ENCODE measurements at places on chromosomes 2 and 18.
A peak's percentile ranks its signal among the peaks of the same experiment; 100 is the strongest.

GRCh38 chr2:144596073-144596871 is 76.4 kb upstream of the ZEB2 start:
- H3K36me3 ChIP-seq: no peaks in the 10 kb centered on the region
- no peak overlapping the region for H3K27ac ChIP-seq
- H3K4me3 ChIP-seq: no peak overlapping the region
- no peaks in the 10 kb centered on the region for H3K27me3 ChIP-seq
- peak; percentile 33 for DNase-seq

- H3K4me3 ChIP-seq: no peak overlapping the region
- DNase-seq: no peak
- no peaks in the 10 kb centered on the region for H3K4me1 ChIP-seq
- no peaks in the 10 kb centered on the region for H3K27me3 ChIP-seq
- no peaks in the 10 kb centered on the region for H3K36me3 ChIP-seq
- H3K27ac ChIP-seq: no peak overlapping the region
Measured at GRCh38 chr18:50177294-50177992, 17.5 kb downstream of the MYO5B start.

DNA sequence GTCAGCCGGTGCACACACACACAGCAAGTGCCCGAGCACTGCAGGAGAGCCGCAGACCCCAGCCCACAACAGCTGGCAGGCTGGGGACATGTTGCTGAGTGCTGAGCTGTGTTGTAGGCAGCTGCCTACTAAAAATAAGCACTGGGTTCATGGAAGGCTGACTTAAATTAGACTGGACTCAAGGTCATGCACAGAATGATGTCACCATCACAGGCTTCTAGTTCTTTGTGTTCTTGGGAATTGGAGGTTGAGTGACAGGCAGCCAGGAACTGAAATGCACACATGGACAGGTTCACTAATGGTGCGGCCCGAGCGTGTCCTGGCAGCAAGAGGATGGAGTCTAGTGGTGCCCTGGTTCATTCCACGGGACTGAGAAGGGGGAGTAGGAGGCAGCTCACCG is 71.3 kb downstream of the VWA3B start:
- H3K36me3 ChIP-seq: no peaks in the 10 kb centered on the region
- H3K4me1 ChIP-seq: no peaks in the 10 kb centered on the region
- H3K4me3 ChIP-seq: no peak overlapping the region
- H3K27ac ChIP-seq: no peak overlapping the region
- peak; percentile 19 for DNase-seq

DNA sequence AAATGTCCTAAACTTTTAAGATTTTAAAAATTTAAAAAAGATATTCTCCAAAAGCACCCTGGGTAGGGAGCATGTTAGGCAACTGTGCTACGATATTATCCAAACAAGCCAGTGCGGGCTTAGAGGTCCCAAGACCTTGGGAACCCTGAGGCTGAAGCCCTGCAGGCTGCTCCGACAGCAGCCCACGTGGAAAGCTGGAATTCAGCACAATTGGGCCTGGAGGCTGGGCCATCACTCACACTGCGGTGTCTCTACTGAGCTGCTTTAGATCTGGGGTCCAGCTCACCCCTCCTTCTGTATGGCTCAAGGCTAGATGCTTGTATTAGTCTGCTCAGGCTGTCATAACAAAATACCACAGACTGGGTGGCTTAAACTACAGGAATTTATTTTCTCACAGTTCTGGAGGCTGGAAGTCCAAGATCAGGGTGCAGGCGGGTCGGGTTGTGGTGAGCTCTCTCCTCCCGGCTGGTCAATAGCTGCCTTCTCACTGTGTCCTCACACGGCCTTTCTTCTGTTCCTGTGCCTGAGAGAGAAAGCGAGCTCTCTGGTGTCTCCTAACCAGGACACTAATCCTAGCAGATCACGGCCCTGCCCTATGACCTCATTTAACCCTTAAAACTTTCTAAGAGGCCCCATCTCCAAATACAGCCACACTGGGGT is 42.5 kb downstream of the DPYSL5 start:
- no peak overlapping the region for H3K4me3 ChIP-seq
- DNase-seq: no peak
- no peak overlapping the region for H3K27ac ChIP-seq
- H3K36me3 ChIP-seq: no peaks in the 10 kb centered on the region
- peaks cover 19% of the 10 kb centered on the region for H3K4me1 ChIP-seq

DNA sequence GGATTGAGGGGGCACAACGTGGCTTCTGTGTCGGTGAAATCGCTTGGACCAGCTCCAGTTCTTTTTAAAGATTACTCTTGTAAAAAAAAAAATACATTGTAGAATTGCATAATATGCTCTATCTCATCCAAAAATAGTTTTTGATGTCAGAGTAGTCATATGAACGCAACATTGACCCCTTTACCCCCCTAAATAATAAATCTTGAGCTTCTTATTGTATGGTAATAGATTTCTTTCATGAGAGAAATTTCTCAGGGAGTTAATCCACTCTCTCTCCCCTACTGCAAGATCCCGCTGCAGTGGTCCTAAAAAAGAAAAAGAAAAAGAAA is 50.2 kb upstream of the PAIP2B start:
- peaks cover 5% of the 10 kb centered on the region for H3K27me3 ChIP-seq
- peaks cover 20% of the 10 kb centered on the region for H3K4me1 ChIP-seq
- H3K4me3 ChIP-seq: peak overlapping the region; percentile 62
- H3K27ac ChIP-seq: no peak overlapping the region

- H3K27ac ChIP-seq: no peak overlapping the region
- peaks cover 60% of the 10 kb centered on the region for H3K4me1 ChIP-seq
- DNase-seq: no peak
- no peak overlapping the region for H3K4me3 ChIP-seq
- H3K36me3 ChIP-seq: no peaks in the 10 kb centered on the region
Measured at GRCh38 chr2:43215673-43216255, 10.6 kb downstream of the ZFP36L2 start.

DNA sequence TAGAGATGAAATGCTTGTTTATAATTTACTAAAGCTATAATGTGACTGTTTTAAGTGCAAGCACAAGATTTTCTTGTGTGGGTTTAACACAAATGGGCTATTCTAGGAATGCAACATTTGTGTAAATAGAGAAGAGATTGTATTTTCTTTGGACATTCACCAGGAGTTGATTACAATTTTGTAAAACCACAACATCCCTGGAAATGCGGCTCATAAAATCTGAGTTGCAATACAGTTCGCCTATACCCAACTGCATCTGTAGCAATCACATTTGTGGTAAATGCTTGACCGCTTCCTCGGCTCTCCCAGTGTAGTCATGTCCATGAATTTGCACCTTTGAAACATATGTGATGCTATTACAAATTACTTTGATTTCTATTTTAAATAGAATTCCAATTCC is 348.7 kb upstream of the CDH20 start:
- H3K27me3 ChIP-seq: no peaks in the 10 kb centered on the region
- no peak overlapping the region for H3K27ac ChIP-seq
- H3K36me3 ChIP-seq: no peaks in the 10 kb centered on the region
- no peak overlapping the region for H3K4me3 ChIP-seq
- no peaks in the 10 kb centered on the region for H3K4me1 ChIP-seq

DNA sequence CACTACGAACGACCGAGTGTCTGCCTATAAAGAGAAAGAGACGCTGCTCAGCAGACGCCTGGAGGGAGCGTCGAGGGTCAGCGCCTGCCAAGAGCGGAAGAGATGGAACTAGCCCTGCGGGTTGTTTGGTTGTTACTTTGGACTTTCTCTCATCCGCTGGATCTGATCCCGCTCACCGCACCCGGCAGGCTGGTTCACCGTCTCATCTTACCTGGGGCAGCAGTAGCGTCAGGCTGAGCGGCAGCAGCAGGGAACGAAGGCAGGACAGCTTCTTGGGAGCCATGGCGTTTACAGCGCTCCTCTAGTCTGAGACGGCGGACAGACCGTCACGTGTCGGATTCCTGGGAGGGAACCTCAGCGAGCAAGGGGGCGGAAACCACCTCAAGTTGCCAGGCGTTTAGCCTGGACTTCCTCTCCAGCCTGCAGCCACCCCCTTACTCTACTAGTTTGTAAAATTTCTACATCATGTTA is 1.9 kb downstream of the GLB1L start:
- no peaks in the 10 kb centered on the region for H3K27me3 ChIP-seq
- H3K27ac ChIP-seq: no peak overlapping the region
- H3K36me3 ChIP-seq: peaks cover 4% of the 10 kb centered on the region
- no peak overlapping the region for H3K4me3 ChIP-seq

GRCh38 chr2:142140434-142140845 is 9.6 kb upstream of the LRP1B start:
- no peaks in the 10 kb centered on the region for H3K27me3 ChIP-seq
- H3K36me3 ChIP-seq: no peaks in the 10 kb centered on the region
- no peaks in the 10 kb centered on the region for H3K4me1 ChIP-seq
- no peak overlapping the region for H3K4me3 ChIP-seq

- H3K36me3 ChIP-seq: no peaks in the 10 kb centered on the region
- no peak overlapping the region for H3K4me3 ChIP-seq
- no peaks in the 10 kb centered on the region for H3K27me3 ChIP-seq
- H3K4me1 ChIP-seq: peaks cover 20% of the 10 kb centered on the region
- H3K27ac ChIP-seq: no peak overlapping the region
Measured at GRCh38 chr2:160453111-160453820, 40.3 kb downstream of the RBMS1 start.

DNA sequence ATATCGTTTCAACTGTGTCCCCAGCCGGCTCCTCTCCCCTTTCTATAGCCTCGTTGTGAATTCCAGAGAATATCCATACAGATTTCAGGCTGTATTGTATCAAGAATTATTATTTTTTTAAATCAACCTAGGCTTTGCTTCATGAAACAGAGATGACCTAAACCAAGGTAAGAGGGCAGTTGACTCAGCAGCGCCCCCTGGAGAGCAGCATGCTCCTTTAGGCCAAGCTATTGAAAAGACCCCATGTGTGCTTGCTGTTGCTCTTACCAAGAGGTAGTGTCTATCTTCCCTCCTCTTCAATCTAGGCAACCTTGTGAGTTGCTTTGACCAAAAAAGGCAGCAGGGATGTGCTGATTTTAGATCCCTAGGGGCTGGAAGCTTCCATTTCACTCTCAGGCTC is 426.7 kb upstream of the SMIM21 start:
- H3K27ac ChIP-seq: no peak overlapping the region
- H3K27me3 ChIP-seq: no peaks in the 10 kb centered on the region
- DNase-seq: peak; percentile 3
- H3K4me3 ChIP-seq: no peak overlapping the region
- no peaks in the 10 kb centered on the region for H3K36me3 ChIP-seq

- H3K4me3 ChIP-seq: no peak overlapping the region
- no peaks in the 10 kb centered on the region for H3K4me1 ChIP-seq
- no peak for DNase-seq
- no peaks in the 10 kb centered on the region for H3K27me3 ChIP-seq
- no peak overlapping the region for H3K27ac ChIP-seq
- no peaks in the 10 kb centered on the region for H3K36me3 ChIP-seq
Measured at GRCh38 chr18:60469387-60470100, 97.0 kb upstream of the MC4R start.

DNA sequence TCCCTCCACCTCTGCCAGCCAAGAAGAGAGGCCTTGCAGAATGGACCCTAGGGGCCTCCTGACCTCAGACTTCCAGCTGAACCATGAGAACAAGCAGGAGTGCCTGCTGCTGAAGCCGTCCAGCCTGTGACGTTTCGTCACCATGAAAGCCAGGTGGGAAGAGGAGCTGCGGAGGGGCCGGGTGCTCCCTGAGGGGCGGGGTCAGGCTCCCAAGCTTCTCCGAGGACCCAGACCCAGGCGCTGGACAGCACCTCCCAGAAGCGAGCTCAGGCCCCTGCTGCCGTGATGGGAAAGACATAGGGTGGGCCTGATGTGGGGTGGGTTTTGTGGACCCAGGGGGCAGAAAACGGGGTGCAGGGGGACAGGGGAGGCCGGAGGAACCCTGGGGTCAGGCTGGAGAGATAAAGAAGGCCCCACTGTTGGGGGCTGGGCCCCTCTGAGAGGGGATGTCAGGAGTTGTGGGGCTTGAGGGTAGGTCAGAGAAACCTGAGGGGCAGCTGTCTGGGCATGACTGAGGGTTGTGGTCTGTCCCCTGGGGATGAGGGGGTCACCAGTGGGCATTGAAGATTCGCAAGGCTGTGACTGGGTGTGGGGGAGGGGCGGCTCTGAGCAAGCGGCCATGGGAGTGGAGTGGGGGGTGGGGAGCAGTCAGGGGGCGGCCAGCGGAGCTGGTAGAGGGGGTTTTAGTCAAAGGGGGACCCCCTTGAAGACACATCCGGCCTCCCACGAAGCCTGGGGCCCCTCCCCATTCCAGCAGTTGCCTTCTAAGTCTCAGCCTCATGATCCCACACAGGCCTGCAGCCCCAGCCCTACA is 73.4 kb upstream of the ODC1 start:
- H3K4me1 ChIP-seq: no peaks in the 10 kb centered on the region
- H3K27ac ChIP-seq: no peak overlapping the region
- DNase-seq: no peak
- H3K27me3 ChIP-seq: peaks cover 17% of the 10 kb centered on the region
- no peaks in the 10 kb centered on the region for H3K36me3 ChIP-seq

- DNase-seq: no peak
- no peaks in the 10 kb centered on the region for H3K36me3 ChIP-seq
- peaks cover 13% of the 10 kb centered on the region for H3K4me1 ChIP-seq
Measured at GRCh38 chr2:230008708-230009066, 60.0 kb downstream of the SLC16A14 start.

- H3K4me3 ChIP-seq: no peak overlapping the region
- H3K4me1 ChIP-seq: no peaks in the 10 kb centered on the region
- no peak for DNase-seq
- H3K36me3 ChIP-seq: no peaks in the 10 kb centered on the region
Measured at GRCh38 chr2:203893401-203893800, 25.8 kb downstream of the CTLA4 start.
